ENCODE measurements at places on chromosomes 1 and 21. TPM values are rescaled to one million over a fixed set of nuclear protein-coding genes. Genes with fewer than 3 reads are reported as not detected.

GRCh38 chr1:31483012-31483946 is 70.3 kb downstream of the SERINC2 start:
- no peak overlapping the region for H3K4me3 ChIP-seq
- no peaks in the 10 kb centered on the region for H3K4me1 ChIP-seq
- peak overlapping the region; percentile 5 for H3K27ac ChIP-seq
- DNase-seq: peak; percentile 62

DNA sequence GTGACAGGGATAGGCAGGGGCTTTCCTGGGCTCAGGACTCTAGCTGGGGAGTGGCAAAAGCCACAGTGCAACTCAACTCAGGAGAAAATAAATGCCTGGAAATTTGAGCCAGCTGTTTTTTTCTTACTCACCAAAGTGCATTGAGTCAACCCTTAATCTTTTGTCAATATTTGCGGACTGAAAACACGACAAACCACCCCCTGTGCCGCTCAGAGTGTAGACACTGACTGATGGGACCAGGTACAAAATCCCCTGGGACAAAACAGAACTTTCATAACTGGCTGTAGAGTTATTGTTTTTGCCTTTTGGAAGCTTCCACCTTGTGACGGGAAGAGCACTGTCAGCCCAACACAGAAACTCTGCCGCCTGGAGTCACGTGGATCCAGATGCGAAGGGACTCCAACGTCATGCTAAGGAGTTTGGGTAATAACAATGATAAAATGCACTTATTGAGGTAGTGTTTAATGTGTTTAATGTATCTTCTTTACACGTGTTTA is 164.6 kb downstream of the PLPP3 start:
- no peaks in the 10 kb centered on the region for H3K36me3 ChIP-seq
- H3K4me1 ChIP-seq: peaks cover 2% of the 10 kb centered on the region
- no peaks in the 10 kb centered on the region for H3K27me3 ChIP-seq
- peak; percentile 67 for DNase-seq
- no peak overlapping the region for H3K27ac ChIP-seq

GRCh38 chr1:154454386-154455120 is 47.5 kb upstream of the TDRD10 start:
- no peaks in the 10 kb centered on the region for H3K4me1 ChIP-seq
- H3K27me3 ChIP-seq: no peaks in the 10 kb centered on the region
- DNase-seq: no peak
- H3K4me3 ChIP-seq: no peak overlapping the region
- no peaks in the 10 kb centered on the region for H3K36me3 ChIP-seq

DNA sequence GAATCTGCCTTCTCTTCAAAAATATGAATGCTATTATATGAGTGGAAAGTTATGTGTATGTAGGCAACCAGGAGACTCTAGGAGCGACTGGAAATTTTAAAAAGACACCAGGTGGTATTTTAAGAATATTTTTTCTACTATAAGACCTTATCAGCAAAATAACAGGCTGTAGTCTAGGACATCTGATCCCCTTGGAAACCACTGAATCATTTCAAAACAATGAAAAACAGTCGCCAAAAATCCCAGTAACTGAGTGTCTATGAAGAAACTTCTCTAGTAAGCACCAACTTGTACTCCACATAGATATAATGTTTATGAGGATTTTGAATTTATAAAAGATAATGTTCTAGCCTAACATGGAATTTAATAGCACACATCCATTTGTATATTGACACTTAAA is 358.5 kb downstream of the GPATCH2 start:
- no peaks in the 10 kb centered on the region for H3K4me1 ChIP-seq
- H3K36me3 ChIP-seq: no peaks in the 10 kb centered on the region
- H3K27me3 ChIP-seq: no peaks in the 10 kb centered on the region
- no peak for DNase-seq

GRCh38 chr1:56146449-56146848 is 432.9 kb downstream of the PLPP3 start:
- H3K4me1 ChIP-seq: no peaks in the 10 kb centered on the region
- H3K4me3 ChIP-seq: no peak overlapping the region
- H3K36me3 ChIP-seq: no peaks in the 10 kb centered on the region
- H3K27ac ChIP-seq: peak overlapping the region; percentile 35
- peak; percentile 22 for DNase-seq
- no peaks in the 10 kb centered on the region for H3K27me3 ChIP-seq

CMPK1 gene
- total RNA-seq: 54.9 TPM

SYT6 gene
- 1.6 TPM for total RNA-seq

DNAJC28 gene
- total RNA-seq: 4.4 TPM

DNA sequence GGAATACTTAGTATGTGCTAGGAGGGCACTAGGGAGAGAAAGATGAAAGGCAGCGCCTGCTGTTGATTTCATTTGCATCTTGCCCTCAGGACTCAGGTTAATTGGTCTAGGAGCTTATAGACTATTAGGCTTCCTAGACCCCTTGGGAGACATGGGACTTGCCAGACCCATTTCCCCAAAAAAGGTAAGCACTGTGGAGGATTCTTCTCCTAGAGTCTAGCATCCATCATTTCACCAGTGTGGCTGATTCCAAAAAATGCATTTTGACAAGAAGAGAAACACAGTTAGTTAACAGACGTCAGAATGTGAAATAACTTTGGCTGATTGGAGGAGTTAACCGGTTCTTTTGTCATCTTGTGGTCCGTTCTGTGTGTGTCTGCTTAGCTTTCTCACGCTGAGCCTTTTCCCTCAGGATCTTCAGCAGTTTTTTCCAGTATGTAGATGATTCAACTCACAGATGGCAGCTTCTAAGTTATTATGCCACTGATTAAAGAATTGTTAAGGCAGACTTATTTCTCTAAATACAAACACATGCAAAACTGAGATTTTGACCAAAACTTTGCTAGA is 108.8 kb downstream of the KIF26B start:
- DNase-seq: no peak
- no peak overlapping the region for H3K4me3 ChIP-seq
- no peaks in the 10 kb centered on the region for H3K27me3 ChIP-seq
- peaks cover 3% of the 10 kb centered on the region for H3K4me1 ChIP-seq
- H3K27ac ChIP-seq: no peak overlapping the region
- no peaks in the 10 kb centered on the region for H3K36me3 ChIP-seq

DNA sequence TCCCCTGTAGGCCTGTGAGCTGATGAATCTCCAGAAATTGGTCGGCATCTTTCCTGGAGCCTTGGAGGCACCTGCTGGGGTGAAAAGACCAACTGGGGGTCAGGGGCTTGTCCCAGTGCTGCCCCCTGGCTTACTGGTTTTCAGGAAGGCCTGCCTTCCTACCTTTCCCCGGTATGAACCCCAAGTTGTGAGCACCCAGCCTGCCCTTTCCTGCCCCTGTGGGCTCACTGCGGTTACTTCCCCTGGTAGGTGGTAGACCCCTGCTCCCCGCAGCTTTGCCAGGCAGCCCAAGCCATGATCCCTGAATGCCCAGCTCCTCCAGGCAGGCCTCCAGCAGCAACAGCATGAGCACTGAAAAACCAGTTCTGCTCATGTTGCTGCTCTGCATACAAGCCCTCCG is 10.2 kb downstream of the DMRTB1 start:
- no peak overlapping the region for H3K4me3 ChIP-seq
- H3K27ac ChIP-seq: no peak overlapping the region
- no peaks in the 10 kb centered on the region for H3K4me1 ChIP-seq
- DNase-seq: no peak
- H3K36me3 ChIP-seq: no peaks in the 10 kb centered on the region

DNA sequence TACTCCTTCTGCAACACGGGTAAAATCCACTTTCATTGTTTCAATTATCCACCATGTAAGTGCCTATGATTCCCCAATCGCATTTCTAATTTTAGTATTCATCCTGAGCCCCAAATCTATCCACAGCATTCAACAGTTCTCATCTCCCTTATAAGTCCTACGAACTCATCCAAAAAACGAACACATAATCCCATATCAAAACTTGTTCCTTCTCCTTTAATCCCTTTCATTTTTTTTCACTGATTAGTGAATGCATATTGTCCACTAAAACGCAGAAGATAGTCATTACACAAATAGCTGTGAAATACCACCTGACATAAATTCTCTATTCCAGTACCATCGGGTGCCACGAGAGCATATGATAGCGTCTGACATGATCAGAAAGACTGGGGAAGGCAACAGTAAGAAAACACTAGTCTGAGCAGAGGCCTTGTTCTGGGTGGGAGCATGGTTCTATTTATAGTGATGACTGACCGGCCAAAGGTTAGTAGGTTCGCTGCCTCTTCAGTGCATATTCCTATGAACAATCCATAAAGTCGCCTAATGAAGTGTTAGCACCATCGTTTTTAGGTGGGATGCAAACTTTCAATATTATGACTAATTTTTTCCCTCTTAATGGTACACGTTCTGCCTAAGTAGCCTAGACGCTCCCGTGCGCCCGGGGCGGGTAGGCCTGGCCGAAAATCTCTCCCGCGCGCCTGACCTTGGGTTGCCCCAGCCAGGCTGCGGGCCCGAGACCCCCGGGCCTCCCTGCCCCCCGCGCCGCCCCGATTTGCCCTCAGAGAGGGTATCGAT is 648 bp downstream of the ATP5PF start:
- H3K36me3 ChIP-seq: no peaks in the 10 kb centered on the region
- H3K27ac ChIP-seq: peak overlapping the region; percentile 99
- H3K27me3 ChIP-seq: no peaks in the 10 kb centered on the region
- no peak for DNase-seq

PCP4L1 gene
- 7.6 TPM for total RNA-seq

AK4 gene
- total RNA-seq: 63.1 TPM

LPAR3 gene
- 131 TPM for total RNA-seq

DNA sequence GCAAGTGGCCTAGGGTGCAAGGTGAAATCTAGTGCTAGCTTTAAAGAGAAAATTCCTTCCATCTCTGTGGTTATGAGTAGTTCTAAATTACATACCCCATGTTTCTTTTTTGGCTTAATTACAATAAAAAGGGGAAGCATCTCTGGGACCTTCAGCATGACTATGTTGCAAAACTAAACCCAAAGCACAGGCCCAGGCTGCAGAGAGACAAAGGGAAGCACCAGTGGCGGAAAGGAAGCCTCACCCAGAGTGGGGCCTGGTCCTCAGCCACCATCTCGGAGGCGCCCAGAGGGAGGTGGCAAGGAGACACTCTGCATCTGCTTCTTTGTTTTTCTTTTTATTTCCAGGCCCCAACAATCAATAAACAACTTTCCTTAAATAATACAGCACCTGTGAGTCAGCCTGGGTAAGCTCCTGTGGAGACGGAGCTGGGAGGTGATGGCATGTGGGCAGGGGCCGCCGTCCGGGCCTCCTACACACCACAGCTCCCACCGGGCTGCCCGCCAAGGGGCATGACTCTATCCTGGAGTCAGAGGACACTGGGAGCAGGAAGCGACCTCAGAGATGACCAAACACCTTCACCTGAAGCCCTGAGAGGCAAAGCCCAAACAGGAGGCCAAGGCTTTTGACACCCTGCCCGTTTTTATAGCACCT is 21.7 kb downstream of the ITPKB start:
- no peak for DNase-seq
- no peaks in the 10 kb centered on the region for H3K36me3 ChIP-seq

DCST1 gene
- 0.51 TPM for total RNA-seq

MYOG gene
- total RNA-seq: not detected

DNA sequence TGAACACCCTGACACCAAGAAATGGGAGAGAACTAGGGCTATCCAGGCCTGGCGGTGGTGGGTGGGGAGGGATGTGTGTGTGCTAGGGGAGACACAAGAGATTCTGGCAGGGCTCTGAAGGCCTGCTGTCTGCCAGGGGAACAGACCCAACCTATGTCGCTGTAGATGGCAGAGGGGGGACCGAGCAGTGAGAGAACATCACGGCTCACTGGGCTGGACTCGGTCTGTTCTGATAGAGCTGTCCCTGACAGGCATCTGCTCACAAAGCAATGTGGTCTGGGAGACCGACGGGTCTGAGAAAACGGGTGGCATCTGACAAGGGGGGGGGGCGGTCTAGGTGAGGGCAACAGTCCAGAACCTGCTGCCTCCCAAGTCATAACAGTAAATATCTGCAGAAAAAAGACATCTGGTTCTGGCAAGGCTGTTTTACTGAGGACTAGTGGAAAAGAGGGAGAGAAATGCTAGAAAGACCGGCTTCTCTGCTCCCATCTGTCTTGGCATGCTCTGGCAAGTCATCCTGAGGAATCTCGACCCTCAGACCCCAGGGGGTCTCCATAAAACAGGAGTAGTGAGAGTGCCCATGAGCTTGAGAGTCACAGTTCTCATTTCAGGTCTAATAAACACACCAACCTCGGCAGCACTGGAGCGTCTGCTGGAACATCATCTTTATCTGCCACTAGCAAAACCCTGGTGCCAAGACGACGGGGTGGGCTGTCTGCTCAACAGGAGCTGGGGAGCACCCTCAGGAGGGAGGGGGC is 36.5 kb downstream of the SLC66A1 start:
- H3K4me1 ChIP-seq: peaks cover 27% of the 10 kb centered on the region
- H3K4me3 ChIP-seq: no peak overlapping the region
- DNase-seq: no peak
- no peaks in the 10 kb centered on the region for H3K27me3 ChIP-seq
- peak overlapping the region; percentile 53 for H3K27ac ChIP-seq
- H3K36me3 ChIP-seq: no peaks in the 10 kb centered on the region

All from prostate gland (tissue), 2 donors.